RKO (cell line): ENCODE measurements at places on chromosomes 12 and 14.

- DNase-seq = no peak
These were observed 22.8 kb upstream of the DHRS4 start for GRCh38 chr14:23930742-23931141.

DNA sequence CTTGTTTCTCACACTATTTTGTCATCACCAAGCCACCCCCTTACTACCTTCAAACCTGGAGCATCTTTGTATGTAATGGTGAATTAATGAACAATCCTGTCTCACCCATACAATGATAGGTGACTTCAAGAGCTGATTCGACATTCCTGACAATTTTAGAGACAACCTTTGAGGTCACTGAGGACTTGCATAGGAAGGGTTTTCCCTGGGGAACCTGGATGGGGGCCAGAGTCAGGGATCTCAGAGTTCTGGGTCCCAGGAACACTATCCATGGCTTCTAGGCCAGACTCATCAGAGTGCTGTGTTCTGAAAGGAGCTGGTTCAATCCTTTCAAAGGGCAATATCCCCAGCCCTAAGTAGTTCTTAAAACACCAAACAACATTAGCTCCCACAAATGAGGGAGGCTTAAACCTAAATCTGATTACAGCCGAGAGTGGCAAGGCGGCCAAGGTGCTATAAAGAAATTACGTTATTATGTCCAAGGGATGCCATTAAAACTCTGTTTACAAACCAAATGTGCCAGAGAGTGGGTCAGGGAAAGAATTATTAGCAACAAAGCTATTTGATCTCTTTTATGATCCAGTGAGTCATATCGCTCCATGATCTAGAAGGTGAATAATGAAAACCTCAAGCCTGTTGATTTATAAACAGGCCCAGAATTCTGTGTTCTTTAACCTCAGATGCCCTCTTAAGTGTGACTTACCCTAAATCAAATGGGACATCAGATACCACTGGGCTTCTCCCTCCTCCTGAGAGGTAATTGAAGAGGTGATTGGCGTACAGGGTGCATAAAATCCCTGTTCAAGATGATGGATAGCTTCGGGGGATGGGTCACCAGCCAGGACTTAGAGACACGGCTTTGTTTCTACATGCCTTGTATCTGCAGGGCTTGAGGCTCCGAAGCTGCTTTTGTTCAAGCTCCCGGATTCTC is 230.2 kb upstream of the TBX3 start:
- DNase-seq = no peak

- DNase-seq = peak; percentile 93
These were observed 12.2 kb downstream of the AGAP2 start for GRCh38 chr12:57726151-57726883.

DNA sequence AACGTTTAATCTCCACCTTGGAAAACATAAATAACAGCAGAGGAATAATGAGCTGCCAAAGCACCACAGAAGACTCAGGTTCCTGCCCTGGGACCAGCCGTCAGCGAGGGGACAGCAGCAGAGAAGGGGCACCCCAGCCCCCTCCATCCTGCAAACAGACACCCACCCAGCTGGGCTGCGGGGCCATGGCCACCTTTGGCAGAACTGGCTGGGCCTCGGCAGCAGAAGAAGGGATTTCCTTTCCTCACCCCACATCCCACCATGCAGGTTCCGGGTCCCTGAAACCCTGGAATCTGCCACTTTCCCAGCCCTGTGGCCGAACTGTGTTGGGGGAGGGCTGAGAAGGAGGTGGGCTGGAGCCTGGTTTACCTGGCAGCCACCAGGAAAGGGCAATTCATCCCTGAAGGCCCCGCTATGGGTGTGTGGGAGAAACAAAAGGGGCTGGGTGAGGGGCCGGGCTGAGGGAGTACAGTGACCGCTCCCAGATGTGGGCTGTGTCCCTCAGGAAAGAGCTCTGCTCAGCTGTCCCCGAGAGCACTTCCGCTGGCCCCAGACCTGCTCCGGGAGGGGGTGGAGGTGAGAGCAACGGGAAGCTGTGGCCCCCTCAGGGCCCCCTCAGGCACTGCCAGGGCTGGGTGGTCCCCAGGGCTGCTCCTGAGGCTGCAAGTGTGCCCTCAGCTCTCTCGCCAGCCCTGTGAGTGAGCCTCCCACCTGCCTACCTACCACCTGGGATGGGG is 3.8 kb downstream of the PGF start:
- no peak for DNase-seq

GRCh38 chr12:47102845-47103651 is 23.3 kb upstream of the AMIGO2 start:
- no peak for DNase-seq

DNA sequence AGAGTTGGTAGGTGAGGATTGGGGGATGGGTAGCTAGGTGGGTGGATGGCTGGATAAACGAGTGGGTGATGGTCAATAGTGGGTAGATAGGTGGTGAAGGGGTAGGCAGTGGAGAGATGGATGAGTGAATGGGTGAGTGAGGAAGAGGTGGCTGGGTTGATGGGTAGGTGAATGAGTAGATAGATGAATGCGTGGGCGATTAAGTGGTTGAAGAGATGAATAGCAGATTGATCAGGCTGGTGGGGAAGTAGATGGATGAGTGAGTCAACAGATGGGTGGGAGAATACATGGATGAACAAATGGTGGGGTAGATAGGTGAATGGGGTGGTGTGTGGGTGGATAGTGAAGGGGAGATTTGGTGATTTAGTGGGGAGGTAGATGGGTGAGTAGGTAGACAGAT is 51.1 kb downstream of the SYNE3 start:
- DNase-seq = no peak

- no peak for DNase-seq
These were observed 147.9 kb upstream of the MYL2 start for GRCh38 chr12:111068290-111068689.

- no peak for DNase-seq
These were observed 438.4 kb upstream of the OR4E1 start for GRCh38 chr14:22112004-22112403.

GRCh38 chr14:52012635-52013034 is 23.3 kb downstream of the RTRAF start:
- no peak for DNase-seq

DNA sequence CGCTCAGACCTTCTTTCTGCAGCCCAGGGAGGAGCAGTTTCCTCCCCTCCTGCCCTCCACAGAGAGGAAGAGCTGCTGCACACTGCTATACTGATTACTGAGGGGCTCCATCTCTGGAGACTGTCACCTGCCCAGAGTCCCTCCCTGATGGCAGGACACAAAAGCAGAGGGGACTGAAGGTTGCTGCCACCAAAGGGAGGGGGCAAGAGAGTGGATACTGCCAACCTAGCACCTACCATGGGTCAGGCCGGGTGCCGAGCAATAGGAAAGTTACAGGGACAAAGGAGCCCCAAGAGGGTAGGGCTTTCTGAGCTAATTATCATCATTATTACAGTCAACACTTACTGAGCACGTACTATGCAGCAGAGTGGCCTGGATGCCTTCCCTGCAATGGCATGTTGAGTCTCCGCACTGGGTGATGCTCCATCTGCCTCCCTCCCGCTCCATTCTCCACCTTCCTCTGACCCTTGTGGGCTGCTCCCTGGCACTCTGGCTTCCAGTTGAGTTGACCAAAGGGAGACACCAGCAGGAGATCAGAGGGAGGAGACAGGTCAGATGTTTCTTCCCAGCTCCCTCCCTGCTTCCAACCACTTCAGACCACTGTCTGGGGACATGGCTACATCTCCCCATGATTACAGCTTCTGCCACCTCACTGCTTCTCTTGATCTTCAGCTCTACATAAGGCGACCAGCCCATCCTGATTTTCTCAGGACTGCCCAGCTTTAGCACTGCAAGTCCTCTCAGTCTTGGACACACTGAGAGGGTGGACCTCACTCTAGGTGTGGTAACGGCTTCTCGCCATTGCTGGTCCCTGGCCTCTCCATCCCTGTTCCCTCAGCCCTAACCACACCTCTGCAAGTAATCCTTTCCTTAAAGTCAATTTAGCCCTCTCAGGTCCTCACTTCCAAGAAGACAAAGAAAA is 2.6 kb upstream of the KRT79 start:
- DNase-seq = no peak

DNA sequence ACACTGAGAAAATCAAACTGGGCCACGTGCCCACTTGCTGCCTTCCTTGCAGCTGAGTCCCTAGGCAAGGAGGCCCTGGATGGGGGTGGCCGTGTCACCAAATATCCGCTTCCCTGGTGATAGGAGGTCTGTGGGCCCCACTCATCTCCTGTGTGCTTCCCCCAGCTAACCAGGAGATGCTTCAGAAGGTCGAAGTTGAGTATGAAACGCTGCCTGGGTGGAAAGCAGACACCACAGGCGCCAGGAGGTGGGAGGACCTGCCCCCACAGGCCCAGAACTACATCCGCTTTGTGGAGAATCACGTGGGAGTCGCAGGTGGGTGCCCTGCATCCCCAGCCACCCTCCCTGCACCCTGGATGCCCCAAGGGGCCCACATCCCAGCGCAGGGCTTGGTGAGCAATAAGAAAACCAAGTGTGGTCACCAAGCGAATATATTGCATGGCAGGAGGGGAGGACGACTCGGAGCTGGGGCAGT is 6.8 kb upstream of the SIVA1 start:
- no peak for DNase-seq

GRCh38 chr12:1936406-1937320 is 18.2 kb upstream of the CACNA2D4 start:
- no peak for DNase-seq

GRCh38 chr12:15603474-15604085 is 185.6 kb downstream of the EPS8 start:
- DNase-seq = no peak

DNA sequence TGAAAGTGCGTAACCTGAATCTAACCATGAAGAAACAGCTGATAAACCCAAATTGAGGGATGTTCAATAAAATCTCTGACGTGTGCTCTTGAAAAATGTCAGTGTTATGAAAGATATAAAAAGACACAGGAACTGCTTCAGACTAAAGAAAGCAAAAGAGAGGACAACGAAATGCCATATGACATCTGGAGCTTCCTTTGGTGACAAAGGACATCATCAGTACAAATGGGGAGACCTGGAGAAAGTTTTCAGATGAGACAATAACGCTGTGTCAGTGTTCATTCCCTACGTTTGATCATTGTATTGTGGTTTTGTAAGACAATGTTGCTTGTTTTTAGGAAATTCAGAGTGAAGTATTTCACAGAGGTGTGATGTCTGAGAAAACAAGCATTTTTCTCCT is 125.9 kb upstream of the MAP1LC3B2 start:
- DNase-seq = no peak

GRCh38 chr14:72916174-72916573 is 10.1 kb upstream of the DCAF4 start:
- DNase-seq = no peak

- DNase-seq = no peak
These were observed 10.5 kb upstream of the NR2C1 start for GRCh38 chr12:95083938-95084337.

DNA sequence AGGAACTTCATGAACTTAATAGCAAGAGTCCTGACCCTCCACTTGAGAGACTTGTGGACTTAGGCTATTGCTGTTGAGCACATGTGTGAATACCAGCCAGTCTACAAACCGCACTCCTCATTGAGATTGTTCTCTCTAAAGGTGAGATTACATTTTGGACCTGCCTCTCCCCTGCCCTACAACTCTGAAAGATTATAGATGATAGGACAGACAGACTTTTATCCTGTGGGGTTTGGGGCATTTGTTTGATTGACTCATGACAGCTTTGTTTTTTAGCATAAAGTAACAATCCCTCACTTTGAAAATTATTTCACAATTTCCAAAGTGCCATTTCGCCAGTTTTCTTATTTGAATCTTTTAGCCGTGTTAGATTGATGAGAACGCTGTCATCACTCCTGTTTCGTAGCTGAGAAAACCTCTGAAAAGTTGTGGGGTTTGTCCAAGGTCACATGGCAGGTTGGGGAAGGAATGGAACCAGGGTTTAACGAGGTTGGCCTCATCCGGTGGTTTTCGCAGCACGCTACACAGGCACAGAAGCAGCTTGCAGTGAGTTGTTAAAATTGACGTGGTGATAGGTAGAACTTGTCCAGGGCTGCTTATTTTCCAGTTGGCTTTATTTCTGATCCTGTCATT is 836 bp downstream of the EVL start:
- no peak for DNase-seq

- peak; percentile 72 for DNase-seq
These were observed 1.1 kb downstream of the ARID2 start for GRCh38 chr12:45730348-45731189.

- no peak for DNase-seq
These were observed 9.5 kb downstream of the TBX3 start for GRCh38 chr12:114674251-114675047.

GRCh38 chr12:91846466-91847055 is 299.1 kb downstream of the BTG1 start:
- DNase-seq = no peak

DNA sequence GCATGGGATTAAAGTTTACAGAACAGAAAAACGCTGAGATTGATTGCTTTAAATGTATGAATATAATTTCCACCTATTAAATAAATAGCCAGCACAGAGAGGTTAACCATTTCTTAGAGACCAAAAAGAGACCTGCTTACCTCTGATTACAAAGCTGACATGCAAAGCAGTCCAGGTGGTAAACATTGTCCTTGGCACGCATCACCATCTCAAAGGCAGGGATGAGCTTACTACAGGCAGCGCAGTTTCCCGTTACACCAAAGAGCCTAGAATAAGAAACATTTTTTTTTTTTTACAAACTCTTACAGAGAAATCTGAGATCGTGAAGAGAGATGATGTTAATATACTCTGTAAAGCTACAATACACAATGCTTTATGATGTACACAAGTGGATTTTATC is 45.7 kb downstream of the LMO3 start:
- DNase-seq = no peak

DNA sequence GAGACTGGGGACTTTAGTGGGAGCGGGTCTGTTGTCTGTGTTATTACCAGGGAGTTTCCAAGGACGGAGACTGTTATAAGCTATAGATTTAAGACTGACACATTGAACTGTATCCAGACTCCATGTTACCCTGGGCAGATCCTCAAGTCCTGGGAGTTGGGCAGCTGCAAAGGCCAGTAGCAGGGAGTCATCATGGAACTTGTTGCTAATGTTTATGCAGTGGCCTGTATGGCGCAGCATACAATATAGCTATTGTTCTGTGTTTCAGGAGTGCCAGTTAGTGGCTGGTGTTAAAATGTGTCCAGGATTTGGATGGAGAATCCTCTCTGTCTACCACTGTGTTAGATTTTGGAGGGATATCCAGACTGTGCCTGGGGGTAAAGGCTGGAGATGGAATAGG is 31.7 kb downstream of the SMOC1 start:
- no peak for DNase-seq

GRCh38 chr14:49017447-49017846 is 568.7 kb downstream of the RPS29 start:
- DNase-seq = no peak

- DNase-seq = peak; percentile 85
These were observed 48.3 kb downstream of the TTLL5 start for GRCh38 chr14:75709207-75709812.

DNA sequence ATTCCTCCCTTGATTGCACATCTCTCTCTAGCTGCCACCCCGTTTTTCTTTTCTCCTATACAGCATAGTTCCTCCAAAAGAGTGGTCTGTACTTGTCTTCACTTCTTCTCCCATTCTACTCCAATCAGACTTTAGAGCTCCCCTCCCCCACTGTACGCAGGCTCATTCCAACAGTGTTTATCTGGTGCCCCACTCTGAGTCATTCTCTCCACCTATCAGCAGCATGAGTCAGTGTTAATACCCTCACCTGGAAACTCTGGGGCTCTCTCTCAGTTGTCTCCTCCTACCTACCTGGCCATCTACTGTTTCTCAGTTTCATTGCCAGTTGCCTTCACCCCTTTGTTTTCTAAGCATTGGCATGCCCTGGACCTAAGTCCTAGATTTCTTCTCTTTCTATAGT is 175.1 kb upstream of the ARHGAP5 start:
- DNase-seq = no peak
